ENCODE measurements at places on chromosomes 1 and 21.

- no peak for DNase-seq
Observed at GRCh38 chr1:47438165-47439016, 547 bp downstream of the FOXD2 start.

DNA sequence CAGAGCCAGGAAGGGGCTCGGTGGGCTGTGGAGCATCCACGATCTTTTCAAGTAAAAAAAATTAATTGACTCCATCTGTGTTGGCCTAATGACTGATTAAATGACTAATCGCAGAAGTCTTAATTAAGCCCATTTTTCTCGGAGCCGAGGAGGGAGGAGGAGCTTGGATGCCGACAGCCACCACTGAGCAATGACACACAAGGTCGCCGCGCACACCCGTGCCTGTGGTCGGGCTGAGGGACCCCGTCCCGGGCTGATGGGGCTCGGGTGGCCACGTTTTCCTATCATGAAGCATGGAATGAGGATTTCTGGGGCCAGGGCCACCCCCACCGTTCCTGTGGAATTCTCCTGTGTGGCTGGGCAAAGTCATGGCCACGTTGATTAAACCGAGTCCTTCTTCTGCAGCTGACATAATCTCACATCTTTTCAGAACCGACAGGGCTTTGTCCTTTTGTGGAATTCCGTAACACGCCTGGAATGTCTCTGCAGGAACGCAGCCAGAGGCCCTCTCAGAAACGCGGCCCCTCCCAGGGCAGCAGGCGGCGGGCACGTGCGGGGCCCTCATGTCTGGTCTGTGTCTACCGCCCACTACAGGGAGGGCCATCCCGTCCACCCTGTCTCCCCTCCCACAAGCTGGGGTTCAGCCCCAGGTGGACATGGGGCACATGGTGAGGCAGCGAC, 60.7 kb downstream of the MORN1 start:
- no peak for DNase-seq

DNA sequence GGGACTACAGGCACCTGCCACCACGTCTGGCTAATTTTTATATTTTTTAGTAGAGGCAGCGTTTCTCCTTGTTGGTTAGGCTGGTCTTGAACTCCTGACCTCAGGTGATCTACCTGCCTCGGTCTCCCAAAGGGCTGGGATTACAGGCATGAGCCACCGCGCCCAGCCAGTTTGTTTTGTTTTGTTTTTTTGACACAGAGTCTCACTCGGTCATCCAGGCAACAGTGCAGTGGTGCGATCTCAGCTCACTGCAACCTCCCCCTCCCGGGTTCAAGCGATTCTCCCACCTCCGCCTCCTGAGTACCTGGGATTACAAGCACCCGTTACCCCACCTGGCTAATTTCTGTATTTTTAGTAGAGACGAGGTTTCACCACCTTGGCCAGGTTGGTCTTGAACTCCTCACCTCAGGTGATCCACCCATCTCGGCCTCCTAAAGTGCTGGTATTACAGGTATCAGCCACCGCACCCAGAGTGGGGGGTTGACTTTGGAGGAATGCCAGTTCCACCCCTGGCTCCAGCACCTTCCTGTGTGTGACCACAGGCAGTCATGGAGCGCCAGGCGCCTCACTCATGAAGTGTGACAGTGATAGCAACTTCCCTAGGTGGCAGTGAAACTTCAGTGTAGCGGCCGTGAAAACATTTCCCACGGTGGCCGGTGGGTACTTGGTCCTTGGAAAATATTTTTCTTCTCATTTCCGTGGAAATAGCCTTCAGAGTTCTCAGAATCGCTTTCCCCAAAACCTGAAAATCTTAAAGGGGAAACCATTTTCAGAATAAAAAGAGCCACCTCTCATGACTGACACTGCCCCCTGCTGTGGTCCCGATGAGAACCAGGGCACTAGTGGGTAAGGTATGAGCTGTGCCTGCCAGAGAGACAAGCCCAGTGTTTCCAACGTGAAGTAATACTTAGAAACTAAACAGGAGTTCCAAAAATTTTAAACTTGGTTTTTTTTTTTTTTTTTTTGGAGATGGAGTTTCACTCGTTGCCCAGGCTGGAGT, 48.6 kb downstream of the WDR4 start:
- DNase-seq, result no peak

DNA sequence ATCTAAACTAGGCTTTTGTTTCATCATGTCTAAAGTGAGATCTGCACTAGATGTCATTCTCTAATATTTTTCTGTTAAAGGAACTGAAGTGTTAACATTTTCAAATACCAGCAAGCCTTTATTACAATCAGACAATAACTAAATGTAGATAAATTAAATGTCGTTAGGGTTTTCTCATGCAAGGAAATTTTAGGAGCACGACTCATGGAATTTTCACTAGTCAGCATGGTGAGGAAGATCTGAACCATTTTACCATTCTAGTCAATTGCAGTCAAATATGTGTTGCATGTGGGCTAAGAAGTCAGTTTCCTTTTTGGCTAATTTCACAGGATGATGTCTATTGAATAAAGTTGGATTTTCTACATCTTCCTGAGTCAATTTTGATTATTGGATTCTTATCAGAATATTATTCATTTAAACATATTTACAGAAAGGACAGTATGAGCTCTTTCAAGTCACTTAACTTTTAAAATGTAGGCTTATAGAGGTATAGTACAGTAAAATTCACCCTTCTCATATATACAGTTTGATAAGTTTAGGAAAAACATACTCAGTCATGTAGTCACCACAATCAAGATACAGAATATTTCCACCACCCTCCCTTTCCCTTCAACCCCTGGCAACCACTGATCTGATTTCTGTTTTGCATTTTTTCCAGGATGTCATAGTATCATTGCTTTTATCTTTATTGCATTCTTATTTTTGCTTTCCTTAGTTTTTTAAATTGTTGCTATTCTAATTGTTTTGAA, 9.2 kb downstream of the GCSAML start:
- DNase-seq, result no peak

- no peak for DNase-seq
Observed at GRCh38 chr1:150493175-150493574, 6.0 kb downstream of the TARS2 start.

- no peak for DNase-seq
Observed at GRCh38 chr21:41650526-41651145, 116.2 kb downstream of the RIPK4 start.

GRCh38 chr1:155352631-155353030, 31.9 kb downstream of the RUSC1 start:
- no peak for DNase-seq

- DNase-seq, result no peak
Observed at GRCh38 chr21:42777064-42777756, 102.1 kb downstream of the WDR4 start.

DNA sequence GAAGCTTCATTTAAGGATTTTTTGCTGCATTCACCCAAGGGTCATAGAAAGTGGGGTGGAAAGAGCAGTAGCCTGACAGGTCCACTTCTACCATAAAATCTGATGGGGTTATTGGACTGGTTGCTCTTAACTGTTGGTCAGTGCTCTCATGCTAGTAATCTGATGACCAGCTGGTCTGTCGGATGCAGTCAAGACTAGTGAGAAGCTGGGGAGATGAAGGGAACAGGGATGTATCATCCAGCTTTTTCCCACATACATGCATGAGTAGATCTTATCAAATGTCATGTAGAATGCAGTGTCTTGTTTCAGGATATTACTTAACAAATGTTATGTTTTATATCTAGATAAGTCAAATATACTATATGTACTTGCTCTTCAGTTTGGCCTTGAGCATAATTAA, 11.1 kb downstream of the ATP1B1 start:
- DNase-seq, result no peak

DNA sequence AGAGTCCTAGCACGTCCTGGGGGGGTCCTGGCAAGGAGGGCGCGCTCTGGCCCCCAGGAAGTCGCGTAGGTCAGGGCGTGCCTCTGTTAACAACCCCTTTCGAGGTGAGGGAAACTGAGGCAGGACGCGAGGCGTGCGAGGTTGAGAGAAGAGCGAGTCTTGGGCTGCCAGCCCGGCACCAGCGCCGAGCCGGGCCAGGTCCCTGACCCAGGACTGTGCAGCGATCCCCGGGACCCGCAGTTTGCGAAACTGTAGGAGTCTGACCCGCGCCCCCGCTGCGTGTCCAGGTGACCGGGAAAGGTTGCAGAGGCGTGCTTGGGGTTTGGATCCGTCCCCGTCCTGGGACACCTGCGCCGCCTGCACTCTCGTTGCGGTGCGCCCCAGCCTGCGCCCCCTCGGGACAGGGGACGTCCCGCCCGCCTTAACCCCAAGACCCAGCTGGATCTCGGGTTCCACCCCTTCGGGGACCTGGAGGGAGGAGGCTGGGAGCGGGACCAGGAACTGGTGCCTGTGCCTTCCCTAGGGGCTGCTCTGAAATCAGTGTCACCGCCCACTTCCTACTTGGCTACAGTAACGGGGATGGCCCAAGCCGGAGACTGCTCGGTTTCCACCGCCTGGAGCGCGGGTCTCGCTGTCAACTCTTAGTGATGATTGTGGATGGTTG, 493 bp downstream of the DISC1 start:
- DNase-seq, result no peak

GRCh38 chr1:166193057-166193698, 26.4 kb upstream of the FAM78B start:
- no peak for DNase-seq

- DNase-seq, result no peak
Observed at GRCh38 chr1:226711976-226712741, 26.9 kb downstream of the ITPKB start.

DNA sequence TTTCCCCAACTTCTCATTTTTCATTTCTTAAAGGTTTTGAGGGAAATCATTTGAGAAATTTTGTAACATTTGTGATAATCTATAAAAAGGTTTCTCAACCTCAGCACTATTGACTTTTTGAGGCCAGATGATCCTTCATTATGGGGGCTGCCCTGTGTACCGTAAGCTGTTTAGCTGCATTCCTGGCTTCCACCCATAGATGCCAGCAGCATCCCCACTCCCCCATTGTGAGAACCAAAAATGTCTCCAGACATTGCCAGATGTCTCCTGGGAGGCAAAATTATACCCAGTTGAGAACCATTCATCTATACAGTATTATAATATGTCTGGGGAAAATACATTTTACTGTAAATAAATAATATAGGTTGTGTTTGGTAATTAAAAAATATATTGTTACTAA, 146.0 kb downstream of the PBX1 start:
- DNase-seq, result no peak

- no peak for DNase-seq
Observed at GRCh38 chr1:3116560-3116959, 47.6 kb downstream of the PRDM16 start.

GRCh38 chr1:223143537-223144248, 645 bp upstream of the TLR5 start:
- no peak for DNase-seq

GRCh38 chr1:51019811-51020210, 49.8 kb downstream of the CDKN2C start:
- no peak for DNase-seq

DNA sequence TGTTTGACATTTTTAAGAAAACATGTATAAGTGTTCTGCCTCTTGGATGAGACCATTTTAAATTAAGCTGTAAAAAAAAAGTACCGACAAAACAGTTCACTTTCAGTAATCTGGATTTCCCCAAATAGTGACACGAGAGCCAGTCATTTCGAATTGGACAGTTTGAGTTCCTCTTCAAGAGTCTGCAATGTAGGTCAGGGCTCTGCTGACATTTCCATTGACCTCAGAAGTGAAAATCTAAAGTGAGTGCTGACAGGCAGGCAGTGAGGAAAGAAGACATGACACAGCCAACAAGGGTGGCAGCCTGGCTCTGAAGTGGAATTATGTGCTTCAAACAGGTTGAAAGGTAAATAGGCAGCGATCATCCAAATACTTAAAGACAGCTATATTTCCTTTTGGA, at the start of gene IL23R:
TSS of gene IL23R (plus strand) at position 259 of the 400 bp plus-strand sequence. CDS start 1,667 bp downstream, outside the sequence.
- DNase-seq, result no peak

- DNase-seq, result no peak
Observed at GRCh38 chr1:103087256-103087655, 21.1 kb downstream of the COL11A1 start.

GRCh38 chr1:48200166-48200900, 22.2 kb upstream of the SLC5A9 start:
- DNase-seq, result no peak

DNA sequence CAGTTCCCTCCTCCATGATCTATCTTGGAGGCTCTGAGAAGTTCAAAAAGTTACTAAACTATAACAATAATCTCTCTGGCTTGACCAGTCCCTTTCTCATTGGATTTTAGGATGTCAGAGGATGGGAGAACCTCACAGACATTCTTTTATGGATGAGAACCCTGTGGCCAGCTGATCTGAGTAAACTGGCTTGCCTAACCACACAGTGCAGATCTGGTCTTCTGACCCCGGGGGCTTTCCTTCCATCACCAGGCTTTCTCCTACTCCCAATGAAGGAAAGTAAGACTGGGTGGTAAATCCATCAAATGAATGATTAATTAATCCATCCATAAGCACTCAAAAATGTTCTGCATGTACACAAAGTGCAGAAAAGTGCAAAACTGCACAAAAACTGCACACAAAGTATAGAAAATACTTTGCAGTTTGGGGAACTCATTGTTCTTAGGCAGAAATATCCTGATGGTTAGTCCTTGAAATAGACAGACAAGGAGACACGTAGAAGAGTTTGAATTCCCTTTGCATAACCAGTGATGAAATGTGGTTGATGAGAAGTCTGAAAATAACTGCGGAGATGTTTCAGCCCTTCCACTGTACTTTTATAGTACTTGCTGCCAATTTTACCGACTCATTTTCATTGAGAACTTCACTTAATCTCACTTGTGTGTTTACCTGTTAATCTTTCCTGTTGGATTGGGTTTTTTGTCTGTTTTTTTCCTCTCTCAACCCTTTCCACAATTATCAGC, 2.5 kb upstream of the F3 start:
- DNase-seq, result no peak

GRCh38 chr21:33367309-33367973, 35.8 kb upstream of the IFNGR2 start:
- DNase-seq, result no peak

GRCh38 chr1:218656301-218657037, 311.3 kb downstream of the TGFB2 start:
- DNase-seq, result no peak

DNA sequence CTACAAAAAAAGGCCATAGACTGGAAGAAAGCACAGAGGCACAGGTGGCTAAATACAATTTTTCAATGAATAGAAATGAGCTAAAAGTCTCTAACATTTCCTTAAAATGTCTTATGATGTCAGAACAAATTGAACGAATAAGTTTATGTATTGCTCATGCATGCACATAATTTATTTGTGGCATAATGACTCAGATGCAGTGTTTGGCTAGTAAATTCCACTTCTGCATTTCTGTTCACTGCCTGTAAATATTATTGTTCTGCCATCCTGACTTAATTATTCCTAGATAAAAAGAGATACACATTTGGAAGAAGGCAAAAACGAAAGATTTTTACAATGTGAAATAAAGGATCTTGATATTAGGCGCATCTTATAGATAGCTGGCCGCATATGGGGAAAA, 26.6 kb upstream of the EXO1 start:
- no peak for DNase-seq

GRCh38 chr1:178908358-178908757, 37.5 kb upstream of the ANGPTL1 start:
- no peak for DNase-seq
